ENCODE measurements at places on chromosomes 2 and 18. TPM values are rescaled to one million over a fixed set of nuclear protein-coding genes. Genes with fewer than 3 reads are reported as not detected.

DNA sequence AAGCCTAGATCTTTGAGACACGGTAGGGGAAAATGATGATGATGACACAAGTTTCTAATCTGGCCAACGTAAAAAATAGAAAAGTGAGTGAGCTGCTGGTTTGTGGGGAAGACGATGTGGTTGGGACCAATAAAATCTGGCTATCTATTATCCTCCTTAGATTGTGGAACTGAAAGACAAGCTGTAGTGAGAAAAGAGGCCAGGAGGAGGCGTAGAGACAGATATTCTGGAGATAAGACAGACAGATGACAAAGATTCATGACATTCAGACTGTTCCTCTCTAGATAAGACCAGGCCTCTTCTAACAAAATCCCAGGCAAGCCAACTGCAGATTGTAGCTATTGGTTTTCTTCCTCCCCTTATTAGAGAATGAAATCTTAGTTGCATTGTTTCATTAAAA is 376.3 kb upstream of the UBE2E3 start:
- DNase-seq: peak; percentile 27

DNA sequence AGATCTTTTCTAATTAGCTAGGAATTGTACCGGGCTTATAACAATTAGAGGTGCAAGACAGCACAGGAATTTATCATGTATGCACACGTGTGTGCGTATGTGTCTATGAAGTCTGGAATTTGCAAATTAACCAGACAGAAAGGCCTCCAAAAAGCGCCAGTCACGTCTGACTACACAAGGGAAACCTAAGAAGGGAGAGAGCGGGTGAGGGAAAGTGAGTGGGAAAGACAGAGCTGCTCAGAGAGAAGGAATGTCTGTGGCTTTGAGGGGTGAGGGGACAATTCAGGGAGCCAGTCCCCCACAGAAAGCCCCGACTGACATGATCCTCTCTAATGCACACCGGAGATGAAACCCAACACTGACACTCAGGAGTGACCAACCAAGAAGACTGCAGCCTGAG is 197.7 kb upstream of the SH3BP4 start:
- DNase-seq: no peak

GRCh38 chr2:75379476-75380210 is 180.3 kb upstream of the TACR1 start:
- no peak for DNase-seq

DNA sequence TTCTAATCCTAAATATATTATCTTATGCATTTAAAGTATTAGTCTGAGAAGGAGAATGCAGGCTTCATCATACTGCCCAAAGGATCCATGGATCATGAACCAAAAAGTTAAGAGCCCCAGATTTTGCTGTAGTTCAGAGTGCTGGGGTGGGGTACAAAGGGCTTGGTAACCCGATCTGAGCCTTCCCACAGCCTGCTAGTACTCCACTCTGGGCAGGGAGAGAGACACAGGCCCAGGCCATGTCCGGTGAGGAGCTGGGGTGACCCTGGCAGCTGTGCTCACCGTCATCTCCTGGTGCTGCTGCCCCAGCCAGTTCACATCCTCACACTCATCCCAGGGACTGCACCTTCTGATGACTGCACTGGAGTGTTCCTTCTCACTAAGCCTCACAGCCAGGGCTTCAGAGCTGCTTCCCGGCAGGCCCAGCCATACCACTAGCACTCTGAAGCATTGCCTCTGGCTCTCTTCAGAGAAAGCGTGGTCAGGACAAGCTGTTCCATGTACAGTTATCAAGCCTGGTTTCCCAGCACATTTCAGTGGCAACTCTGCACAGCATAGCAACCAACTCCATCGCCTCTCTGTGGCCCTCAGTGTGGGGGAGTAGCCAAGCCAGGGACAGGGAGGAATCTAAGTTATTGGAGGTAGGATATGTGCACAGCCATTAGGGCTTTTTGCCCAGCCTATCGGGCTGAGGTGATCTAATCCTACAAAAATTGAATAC is 189.0 kb upstream of the CTAGE1 start:
- DNase-seq: no peak

GRCh38 chr18:27312853-27313252 is 127.7 kb upstream of the CHST9 start:
- DNase-seq: no peak

Gene LRP2
- not detected for total RNA-seq

- peak; percentile 52 for DNase-seq
Measured at GRCh38 chr2:230660294-230661060, 52.2 kb upstream of the CAB39 start.

GRCh38 chr2:173649527-173650219 is 295.0 kb downstream of the CDCA7 start:
- no peak for DNase-seq

DNA sequence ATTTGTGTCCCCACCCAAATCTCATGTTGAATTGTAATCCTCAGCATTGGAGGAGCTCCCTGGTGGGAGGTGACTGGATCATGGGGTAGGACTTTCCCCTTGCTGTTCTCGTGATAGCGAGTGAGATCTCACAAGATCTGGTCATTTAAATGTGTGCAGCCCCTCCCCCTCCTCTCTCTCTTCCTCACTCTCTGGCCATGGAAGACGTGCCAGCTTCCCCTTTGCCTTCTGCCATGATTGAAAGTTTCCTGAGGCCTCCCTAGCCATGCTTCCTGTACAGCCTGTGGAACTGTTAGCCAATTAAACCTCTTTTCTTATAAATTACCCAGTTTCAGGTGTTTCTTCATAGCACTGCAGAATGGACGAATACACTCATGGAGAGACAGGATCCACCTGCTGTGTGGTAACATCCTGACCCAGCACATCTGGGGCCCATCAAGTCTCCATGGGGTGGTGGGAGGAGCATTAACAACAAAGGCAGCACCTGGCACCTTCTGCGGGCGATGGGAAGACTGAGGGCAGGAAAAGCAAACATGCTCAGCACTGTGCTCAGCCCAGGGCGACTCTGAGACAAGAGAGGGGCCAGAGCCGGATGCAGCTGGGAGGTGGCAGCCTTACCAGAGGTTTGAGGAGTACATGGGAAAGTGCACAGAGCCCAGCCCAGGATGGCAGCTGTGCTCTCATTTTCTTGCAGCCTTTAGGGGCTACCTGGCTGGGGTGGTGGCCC is 16.2 kb upstream of the ALPP start:
- no peak for DNase-seq

Gene ALPG
- total RNA-seq: not detected

Gene LDAH
- total RNA-seq: 16.8 TPM

DNA sequence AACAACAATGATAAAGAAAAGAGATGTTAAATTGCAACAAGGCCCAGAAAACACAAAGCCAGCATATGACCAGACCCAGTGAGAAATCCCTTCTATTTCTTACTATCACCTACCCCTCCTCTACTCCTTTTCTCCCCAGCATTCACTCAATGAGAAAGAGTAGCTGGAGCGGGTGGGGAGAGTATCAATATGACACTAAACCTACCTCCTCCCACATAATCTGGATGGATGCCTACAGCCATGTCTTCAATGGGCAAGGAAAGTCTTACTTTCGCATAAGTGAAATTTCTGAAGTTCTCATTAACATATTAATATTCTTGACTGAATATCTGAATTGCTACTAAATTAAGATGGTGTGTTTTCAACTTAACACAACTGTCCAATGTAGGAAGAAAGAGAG is 78.2 kb downstream of the AFF3 start:
- no peak for DNase-seq

GRCh38 chr18:48693625-48694262 is 154.9 kb downstream of the CTIF start:
- no peak for DNase-seq

DNA sequence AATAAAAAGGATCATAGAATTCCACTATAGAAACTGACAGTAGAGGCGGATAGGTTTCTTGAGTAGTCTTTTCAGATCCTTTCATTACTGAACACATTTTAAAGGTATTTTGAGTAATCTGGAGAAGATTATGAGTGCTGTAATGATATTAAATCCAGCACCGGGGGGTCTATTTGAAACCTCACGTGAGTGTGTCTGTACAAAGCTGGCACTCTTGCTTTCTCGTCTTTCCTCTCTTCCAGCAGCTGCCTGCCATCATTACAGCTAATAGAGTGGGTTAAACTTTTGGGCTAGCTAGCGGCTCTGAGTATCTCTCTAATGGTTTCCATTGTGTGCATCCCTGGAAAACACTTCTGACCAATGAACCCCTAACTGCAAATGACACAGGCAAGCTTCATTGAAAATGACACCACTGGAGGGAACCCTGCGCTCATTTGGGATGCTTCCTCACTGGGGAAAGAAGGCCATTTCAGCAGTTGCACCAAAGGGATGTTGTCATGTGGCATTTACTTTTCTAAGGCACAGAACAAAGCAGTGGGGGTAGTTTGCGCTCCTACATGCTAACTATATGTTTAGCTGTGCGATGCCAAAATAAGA is 101.0 kb downstream of the HRH4 start:
- no peak for DNase-seq

Gene CGREF1
- not detected for total RNA-seq

DNA sequence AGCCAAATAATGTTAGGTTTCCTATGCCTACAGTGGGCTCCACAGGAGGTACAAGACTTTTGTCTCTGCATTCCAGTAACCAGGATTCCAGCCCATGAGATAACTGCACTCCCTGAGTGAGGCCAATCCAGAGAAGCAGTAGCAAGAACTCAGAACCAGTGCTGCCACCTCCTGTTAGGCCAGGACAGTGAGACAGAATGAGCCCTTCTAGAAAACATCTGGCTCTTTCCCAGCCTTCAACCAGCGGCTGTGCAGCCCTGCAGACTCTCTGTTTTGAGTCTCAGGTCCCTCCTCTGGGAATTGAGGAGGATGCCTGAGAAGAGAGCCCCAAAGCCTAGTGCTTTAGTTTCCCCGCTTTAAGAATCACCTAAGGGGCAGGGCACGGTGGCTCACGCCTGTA is 44.2 kb downstream of the ARID5A start:
- no peak for DNase-seq

DNA sequence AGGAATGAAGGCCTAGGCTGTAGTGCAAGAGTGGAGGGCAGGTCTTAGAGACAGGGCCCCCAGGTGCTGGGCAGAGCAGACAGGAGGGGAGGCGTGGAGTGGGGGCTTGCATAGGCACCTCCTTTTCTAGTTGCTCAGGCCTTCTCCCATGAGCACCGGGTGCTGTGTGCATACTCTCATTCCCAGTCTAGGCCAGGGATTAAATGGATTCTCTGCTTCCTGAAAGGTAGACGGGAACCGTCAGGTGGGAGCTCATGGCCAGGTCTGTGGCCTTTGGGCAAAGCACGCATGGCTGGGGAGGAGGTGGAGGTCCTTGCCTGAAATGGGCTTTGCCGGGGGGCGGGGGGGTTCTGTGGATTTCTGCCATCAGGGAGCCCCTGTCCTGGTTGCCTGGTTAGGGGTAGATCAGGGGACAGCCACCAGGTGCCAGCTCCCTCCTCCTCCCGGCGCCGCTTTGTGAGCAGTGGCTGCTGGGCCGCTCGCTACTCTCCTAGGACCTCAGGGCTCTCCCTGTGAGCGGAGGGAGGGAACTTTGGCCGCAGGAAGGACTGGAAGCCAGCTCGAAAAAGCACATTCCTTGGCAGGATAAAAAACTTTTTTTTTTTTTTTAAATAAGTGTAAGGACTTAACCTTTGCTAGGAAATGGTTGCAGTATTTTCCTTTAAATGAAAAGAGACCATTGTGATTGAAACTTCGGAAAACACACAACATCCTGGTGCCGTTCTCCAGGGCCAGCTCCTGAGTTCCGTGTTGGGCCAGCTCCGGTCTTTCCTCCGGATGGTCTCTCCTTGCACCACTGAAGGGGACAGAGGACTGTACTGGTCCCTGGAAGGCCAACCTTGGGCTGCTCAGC is 82.8 kb upstream of the HAAO start:
- DNase-seq: no peak

Gene CD8B2
- not detected for total RNA-seq

Gene FOXD4L1
- total RNA-seq: not detected

DNA sequence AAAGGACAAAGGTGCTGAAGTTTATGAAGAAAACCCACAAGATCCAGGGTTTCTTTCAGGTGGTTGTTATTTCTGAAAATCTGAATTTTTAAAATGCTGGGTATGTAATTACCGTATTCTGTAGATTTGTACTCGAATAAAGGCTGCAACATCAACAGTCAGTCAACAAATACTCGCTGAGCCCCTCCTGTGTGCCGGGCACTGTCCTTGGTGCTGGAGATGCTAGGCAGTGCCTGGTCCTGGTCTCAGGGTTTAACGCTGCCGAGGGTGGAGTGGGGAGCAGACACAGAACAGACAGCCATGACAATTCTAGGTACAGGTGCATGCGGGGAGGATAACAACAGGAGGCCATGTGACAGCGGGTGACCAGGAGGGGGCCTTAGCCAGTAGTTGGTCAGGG is 27.2 kb upstream of the PDIA6 start:
- DNase-seq: no peak

Gene IL36A
- not detected for total RNA-seq

Gene CCNT2
- 71.2 TPM for total RNA-seq

- DNase-seq: no peak
Measured at GRCh38 chr2:232954691-232955090, 58.4 kb downstream of the NGEF start.

- DNase-seq: no peak
Measured at GRCh38 chr18:21557607-21558253, 42.8 kb downstream of the ESCO1 start.

GRCh38 chr2:58006952-58007284 is 39.7 kb upstream of the VRK2 start:
- DNase-seq: no peak

Gene SDC1
- total RNA-seq: not detected

DNA sequence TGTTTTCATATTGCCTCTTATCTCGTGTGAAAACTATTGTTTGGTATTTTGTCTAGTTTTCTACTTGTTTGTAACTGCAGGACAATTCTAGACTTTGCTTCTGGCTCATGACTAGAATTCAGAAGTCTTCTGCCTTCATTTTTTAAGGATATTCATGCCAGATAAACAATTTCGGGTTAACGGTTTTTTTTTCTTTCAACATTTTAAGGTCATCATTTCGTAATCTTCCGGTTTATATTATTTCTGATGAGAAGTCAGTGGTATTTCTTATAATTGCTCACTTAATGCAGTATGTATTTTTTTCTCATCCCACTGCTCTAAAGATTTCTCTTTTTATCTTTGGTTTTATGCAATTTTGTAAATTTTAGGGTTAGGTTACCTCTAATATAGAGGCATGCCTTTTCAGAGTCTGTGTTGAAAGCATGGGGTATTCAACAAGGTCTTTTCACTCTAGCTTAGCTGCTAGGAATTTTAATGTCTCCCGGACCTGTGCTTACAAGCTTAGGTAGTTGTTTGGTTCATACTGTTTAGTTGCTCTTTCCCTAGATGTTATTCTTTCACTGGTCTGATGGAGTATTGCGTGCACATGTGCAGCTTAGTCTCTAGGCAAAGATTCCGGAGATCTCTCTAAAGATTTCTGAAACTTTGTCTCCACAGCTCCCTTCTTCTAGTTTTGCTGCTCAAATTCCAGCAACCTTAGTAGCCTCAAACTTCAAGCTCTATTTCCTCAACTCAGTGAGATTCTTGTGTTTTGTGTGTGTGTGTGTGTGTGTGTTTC is 198.1 kb downstream of the MCFD2 start:
- no peak for DNase-seq

DNA sequence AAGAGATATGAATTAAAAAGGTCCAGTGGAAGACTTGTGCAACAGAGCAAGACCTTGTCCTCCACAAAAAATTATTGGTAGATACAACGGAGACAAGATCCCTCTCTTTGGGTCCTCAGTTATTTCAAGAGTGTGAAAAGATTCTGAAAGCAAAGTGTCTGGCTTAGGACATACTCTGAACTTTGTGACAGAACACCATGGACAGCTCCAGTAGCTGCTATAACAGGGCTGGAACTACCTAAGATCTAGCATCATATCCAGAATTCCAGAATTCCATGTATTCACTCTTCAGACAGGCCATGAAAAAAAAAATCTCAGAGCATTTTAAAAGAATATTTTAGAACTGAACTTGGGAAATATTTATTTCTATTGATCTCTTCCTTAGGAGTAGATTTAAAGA is 74.8 kb upstream of the ZBTB14 start:
- DNase-seq: no peak
